ENCODE measurements at places on chromosomes 3 and 15.
A peak's percentile ranks its signal among the peaks of the same experiment; 100 is the strongest.

GRCh38 chr3:62103531-62103930 is 269.8 kb downstream of the FEZF2 start:
- DNase-seq: no peak

DNA sequence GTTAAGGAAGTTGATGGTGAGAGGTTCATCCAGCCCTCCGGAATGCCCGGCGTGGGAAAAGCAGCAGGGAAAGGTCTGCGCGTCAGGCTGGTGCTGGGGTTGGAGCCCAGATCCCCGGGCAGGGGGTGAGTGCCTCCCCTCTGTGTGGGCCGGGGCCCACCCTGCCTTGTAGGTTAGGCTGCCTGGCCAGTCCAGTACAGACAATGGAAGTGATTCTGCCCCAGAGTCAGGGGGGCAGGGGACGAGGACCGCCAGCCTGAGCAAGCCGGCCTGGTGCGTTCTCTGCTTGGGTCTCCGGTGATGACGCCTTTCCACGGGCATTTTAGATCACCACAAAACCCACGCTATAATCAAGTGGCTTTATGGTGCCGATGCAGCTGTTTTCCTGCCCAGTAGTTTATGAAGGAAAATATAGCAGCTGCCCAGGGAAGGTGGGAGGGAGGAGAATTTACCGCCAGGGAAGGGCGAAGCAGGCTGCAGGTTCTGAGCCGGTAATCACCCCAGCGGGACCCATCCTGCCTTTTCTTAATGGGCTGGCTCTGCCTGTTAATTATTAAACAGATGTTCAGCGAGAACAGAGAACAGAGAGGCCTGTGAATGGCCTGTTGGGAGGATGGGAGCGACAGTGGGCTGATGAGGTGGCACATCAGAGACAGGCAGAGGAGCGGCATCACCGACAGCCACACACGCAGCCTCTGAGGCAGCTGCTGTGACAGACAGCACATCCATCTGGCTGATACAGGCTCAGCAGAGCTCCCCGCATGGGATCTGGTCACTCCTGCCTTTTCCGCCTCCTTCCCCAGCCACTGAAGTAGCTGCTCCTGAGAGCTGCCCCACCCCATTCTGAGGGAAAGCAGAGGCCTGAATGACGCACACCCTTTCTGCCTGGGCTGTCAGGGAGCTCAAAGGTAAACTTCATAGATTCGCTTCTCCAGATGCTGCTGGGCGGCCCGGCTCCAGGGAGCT is 35.2 kb downstream of the BDH1 start:
- no peak for DNase-seq

GRCh38 chr3:141127344-141128125 is 76.4 kb downstream of the SPSB4 start:
- no peak for DNase-seq

- no peak for DNase-seq
These were observed 86.9 kb upstream of the C15orf39 start for GRCh38 chr15:75114796-75115195.

DNA sequence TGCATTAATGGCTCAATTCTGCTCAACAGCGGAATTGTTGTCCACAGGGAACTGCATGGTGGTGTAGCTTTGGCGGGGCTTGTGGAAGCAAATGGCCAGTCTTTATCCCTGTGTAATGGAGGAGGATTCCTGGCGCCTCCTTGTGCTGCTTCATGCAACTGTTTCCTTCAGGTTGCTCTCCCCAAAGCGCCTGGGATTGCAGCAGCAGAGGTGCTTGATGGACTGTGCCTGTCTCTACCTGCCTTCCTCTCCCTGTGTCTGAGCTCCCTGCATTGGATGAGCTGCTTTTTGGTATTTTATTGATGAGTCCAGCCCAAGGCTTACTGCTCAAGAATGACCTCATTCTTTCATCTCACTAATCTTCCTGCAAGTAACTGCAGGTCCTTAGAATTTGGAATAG is 72.9 kb upstream of the NDN start:
- no peak for DNase-seq

DNA sequence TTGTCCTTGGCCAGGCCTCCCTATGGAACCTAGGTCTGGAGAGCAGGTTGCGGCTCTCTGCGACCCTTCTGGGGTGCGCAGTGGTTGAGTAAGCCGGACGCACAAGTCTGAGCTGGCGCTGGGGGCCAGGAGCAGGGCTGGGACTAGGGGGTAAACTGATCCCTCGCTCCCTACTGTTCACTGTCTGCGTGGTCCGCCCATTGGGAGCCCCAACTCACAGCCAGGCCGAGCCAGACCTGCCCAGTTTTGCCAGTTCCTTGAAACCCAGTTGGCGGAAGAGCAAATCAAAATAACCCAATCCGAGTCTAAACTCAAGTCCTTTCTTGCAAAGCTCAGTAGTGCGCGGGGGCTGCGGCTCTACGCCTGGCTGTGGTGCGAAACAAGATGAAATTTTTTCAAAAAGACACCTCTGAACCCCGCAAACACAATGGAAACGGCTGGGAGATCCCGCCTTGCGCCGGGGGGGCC is 17.5 kb downstream of the RGMA start:
- DNase-seq: no peak

GRCh38 chr3:32109256-32109655 is 2.8 kb downstream of the GPD1L start:
- DNase-seq: no peak

DNA sequence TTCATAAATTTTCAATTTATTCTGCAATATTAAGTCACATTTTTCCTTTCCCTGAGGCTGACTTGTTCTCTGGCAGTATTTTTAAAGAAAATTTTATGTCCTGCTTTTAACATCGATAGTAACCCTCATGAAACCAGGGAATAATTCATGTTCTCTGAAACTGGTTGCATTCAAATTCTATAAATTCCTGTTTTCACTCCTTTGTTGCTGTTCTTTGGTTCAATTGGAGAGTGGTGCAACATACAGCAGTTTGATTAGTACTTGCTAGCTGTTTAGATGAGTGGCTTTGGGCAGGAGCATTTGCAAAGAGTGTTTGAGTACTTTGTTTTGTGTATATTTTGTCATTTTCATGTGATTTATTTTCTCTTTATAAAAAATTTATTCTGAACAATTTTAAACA is 19.2 kb downstream of the ZIC1 start:
- DNase-seq: no peak

DNA sequence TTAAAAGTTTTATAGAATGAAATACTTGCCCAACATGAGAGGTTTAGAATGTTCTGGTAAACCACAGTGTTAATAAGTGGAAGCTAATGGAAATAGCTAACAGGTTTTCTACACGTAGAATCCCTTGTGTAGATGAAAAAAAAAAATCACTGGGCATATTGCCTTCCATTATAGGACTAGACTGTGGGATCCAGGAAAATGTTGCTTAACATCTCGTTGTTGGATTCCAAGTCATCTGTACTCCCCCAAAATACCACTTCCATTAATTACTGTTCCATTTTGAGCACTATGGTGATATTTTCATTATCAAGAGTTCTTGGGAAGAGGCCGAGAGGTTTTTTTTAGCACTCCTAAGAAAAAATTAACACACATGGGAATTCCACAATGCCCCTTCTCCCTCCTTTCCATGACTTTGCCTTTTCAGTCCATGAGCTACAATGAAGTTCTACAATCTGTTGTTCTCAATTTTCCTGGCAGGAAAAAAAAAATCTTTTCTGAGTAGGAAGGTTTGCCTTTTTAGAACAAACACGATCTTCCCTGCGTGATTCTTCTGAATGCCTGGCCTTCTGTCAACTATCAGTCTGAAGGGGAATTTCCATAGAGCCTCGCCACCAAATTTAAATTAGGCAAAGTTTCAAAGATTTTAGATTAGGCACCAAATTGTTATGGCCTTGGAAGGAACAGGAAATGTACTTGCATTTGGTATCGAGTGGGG is 74.4 kb upstream of the CTDSPL start:
- DNase-seq: no peak

GRCh38 chr3:102511168-102511567 is 76.4 kb downstream of the ZPLD1 start:
- DNase-seq: no peak

DNA sequence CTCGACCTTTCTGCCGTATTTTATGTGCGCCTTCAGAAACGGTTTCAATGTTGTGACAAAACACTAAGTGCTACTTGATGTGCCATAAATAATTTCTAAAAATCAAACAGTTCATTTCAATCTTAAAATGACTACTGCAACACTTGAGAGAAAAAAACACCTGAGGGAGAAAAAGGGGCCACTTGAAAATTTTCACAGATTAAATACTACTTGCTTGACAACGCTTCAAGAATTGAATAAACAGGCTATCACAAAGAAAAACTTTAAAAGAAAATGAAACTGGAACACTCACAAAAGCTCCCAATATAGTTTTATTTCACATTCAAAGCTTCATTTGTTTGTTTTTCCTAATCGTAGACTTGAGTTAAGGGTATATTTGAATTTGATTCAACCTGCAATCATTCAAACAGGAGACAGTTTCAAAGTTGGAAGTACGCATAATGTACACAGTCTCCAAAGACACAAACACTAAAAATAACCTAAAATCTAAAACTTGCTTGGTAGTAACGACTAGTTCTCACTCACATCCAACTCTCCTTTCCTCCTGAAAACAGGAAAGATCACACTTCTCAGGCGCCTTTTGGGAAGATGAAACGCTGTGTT is 380.7 kb downstream of the ERC2 start:
- DNase-seq: no peak

DNA sequence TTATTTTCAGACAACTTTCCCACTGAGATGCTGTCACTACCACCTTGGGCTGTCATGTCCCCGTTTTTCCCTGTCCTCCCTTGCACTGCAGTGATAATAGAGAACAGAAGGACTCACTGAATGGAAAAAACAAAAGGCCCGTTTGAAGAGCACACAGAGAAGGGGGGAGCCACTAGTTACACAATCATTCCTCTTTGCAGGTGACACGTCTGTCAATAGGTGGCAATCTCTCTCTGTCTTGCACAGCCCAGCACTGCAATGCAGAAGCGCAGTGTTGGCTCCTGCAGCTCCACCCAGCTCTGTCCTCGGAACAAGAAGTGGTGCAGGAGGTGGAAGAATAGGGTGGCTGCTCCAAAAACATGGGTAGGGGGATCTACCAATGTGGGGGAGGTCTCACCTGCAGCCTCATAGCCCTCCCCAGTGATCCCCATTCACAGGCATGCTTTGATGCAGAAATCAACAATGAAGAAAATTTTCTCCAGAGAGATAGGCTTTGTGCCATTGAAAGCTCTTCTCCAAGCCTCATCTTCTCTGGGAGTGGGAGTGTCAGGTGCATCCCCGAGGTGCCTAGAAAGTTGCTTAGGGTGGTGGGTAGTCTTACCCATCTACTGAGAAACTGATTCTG is 31.8 kb downstream of the FSTL1 start:
- DNase-seq: no peak

DNA sequence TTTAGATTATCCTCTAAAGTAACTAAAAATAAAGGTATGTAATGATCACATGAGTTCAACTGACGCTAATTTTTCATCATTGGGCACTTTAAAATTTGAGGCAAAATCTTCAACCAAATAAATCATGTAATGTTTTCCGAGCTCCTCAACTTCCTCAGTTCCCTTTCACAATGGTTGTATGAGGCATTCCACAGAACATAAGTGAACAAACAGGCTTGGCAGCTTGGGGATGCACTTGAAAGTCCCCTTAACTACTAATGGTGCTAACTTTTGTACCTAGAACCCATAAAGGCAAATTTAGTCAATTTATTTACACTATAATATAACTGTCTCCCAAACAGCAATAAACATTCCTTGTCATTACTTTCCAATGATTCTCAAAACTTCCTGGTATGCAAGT is 1137.9 kb downstream of the ROBO2 start:
- DNase-seq: no peak

DNA sequence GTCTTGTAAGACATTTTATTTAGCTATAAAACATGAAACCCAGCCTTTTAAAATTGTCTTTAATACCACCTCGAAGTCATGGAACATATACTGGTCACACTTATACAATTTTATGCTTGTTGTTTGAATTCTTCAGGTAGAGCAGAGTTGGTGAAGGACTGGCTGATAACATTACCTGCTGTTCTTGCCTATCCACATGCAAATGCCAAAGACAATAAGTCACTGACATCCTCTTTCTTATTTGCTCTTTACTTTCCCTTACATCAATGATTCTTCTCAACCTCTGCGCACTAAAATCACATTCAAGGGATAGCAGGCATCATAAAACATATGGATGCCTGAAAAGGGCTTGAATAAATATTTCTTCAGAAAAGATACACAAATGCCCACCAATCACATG is 392.5 kb upstream of the ATP11B start:
- no peak for DNase-seq

GRCh38 chr3:188926111-188926510 is 245.7 kb upstream of the TPRG1 start:
- DNase-seq: no peak

GRCh38 chr3:123638936-123639689 is 54.3 kb upstream of the HACD2 start:
- DNase-seq: no peak

GRCh38 chr15:62534996-62535395 is 369.9 kb upstream of the C2CD4B start:
- no peak for DNase-seq

DNA sequence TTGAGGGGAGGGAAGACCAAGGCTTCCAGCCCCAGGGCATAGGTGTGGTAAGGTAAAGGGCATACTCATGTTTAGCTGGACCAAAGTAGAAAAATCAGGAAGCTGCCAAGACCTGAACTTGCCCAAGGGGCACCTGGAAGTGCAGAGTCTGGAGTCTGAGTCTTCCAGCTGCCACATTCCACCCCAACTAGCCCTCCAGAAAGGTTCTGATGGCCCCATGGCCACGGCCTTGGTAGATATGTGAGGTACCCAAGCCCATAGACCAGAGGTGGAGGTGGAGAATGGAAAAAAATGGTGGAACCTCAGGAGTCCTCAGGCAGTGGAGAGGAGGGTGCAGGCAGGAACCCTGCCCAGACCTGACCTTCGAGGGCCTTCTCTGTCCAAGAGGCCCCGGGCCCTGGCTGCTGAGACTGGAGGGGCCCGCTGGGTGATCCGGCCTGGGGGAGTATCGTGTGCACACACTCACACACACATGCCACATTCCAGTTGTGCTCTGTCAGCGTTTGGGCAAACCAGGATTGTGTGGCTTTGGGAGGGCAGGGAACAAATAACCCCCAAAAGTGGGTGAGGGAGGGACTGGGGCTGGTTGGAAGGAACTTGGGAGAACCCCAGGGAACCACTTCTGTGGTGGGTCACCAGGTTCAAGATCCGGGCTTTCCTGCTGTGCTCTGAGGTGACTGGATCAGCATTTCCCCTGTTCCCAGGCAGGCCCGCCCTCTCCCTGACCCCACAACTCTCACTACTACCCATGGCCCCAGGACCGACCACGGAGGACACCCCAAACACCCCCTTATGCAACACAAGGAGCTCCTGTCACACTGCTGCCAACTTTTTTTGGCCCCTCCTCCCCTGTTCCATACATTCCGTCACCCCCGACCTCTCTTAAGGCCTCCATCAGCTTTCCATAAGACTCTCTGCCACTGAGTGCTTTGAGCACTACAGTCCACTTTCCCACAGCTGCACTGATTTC is 11.6 kb downstream of the MYL3 start:
- no peak for DNase-seq

DNA sequence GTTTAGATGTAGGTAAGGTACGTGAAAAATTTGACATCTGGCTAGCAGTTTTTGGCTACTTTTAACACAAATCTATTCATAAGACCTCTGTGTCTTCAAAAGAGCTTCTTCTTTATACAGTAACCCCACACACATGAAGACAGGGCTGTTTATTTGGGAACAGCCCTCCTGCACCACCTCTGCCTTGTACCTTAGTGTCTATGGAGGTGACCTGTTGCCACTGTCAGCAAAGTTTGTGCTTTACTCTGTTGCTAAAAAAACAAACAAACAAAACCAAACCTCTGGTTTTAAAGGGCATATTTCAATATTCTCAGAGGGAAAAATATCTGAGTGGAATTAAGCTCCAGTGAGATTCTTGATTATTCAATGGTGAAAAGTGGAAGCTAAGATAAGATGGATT is 122.0 kb downstream of the ARPP21 start:
- DNase-seq: no peak

GRCh38 chr3:169966951-169967915 is 626 bp downstream of the SEC62 start:
- peak; percentile 8 for DNase-seq

Data from activated T-helper 9 cell treated with anti-CD3 and anti-CD28 coated beads, Interleukin-2, amount 50 U/mL, for 16 hours (primary cell).